ENCODE measurements at places on chromosomes 6 and 20. TPM values are rescaled to one million over a fixed set of nuclear protein-coding genes. Genes with fewer than 3 reads are reported as not detected.

- no peak for DNase-seq
- peaks cover 19% of the 10 kb centered on the region for H3K36me3 ChIP-seq
- peak overlapping the region; percentile 86 for H3K4me3 ChIP-seq
- H3K4me1 ChIP-seq: peaks cover 21% of the 10 kb centered on the region
Observed at GRCh38 chr6:37168811-37169495, 999 bp upstream of the PIM1 start.

DNA sequence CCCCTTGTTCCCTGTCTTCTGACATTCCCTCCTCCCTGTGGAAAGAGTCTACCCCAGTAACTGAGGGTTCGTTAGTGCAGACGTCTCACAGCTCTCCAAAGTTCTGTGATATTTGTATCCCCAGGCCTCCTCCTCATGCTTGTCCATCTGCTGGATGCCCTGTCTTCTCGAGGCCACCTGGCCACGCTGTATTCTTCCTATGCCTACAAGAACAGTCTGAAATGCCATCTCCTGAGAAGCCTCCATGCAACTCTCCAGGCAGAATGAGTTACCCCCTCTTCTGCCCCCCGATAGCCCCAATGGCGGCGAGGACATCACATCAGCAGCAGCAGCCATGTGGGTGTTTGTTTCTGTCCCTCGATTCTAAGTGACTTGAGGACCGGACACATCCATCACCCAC is 9.3 kb downstream of the ULBP2 start:
- H3K36me3 ChIP-seq: no peaks in the 10 kb centered on the region
- peaks cover 22% of the 10 kb centered on the region for H3K27me3 ChIP-seq
- no peak for DNase-seq

The SLC26A8 gene
- total RNA-seq: not detected

The DEK gene
- 69.5 TPM for total RNA-seq

GRCh38 chr20:50501972-50502745 is 8.0 kb upstream of the PTPN1 start:
- DNase-seq: no peak
- peaks cover 49% of the 10 kb centered on the region for H3K4me1 ChIP-seq
- H3K27me3 ChIP-seq: no peaks in the 10 kb centered on the region
- no peaks in the 10 kb centered on the region for H3K36me3 ChIP-seq
- peak overlapping the region; percentile 43 for H3K27ac ChIP-seq
- no peak overlapping the region for H3K4me3 ChIP-seq

The TFAP2D gene
- total RNA-seq: not detected

- no peak for DNase-seq
- no peak overlapping the region for H3K4me3 ChIP-seq
- no peaks in the 10 kb centered on the region for H3K36me3 ChIP-seq
- H3K4me1 ChIP-seq: peaks cover 34% of the 10 kb centered on the region
- no peaks in the 10 kb centered on the region for H3K27me3 ChIP-seq
Observed at GRCh38 chr6:47168180-47168579, 126.0 kb upstream of the ADGRF1 start.

DNA sequence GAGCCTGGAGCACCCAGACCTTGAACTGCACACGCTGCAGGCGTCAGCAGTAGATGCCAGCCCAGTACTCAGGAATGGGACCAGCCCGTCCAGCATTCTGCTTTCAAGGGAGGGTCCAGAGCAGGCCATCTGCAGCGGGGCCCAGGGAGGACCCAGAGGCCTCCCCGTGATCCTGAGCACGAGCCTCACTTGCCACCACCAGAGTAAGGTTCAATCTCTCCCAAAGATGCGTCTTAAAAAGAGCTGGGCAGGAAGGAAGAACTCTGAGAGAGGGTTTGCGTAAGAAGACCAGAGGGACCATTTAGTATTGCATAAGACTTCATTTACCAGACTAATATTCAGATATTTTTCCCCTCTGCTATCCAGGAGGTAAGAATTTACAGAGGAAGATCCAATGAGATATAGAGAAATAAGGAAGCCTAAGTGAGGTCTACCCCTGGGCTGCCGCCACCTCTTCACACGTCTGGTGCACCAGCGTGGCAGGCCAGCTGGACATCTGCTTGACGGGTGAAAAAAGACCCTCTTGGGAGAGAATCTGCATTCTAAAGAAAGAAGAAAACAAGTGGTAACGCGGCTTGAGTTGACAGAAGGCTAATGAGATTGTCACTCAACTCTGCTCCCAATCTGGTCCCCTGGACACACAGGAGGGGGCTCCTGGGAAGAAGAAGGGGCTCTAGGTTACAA is 107.3 kb downstream of the PRND start:
- no peak for DNase-seq
- H3K27ac ChIP-seq: no peak overlapping the region
- H3K4me3 ChIP-seq: no peak overlapping the region

The RSPH9 gene
- 0.38 TPM for total RNA-seq

DNA sequence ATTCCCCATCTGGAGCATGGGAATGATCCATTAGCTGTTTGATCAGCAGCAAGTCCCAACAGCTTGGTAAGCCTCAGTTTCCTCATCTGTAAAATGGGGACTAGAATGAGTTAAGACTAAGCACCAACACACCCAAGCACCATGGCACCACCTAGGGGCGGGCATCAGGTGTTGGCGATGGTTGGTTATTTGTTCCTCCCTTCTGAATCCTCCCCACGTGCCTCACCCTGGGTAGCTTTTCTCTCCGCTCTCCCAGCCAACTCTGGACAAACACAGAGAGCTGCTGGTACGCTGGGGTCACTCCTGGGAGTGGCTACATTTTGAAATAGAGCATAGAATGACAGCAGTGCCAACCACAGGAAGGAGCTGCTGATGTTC is 13.3 kb upstream of the ITPR3 start:
- DNase-seq: no peak
- no peak overlapping the region for H3K27ac ChIP-seq
- no peaks in the 10 kb centered on the region for H3K27me3 ChIP-seq
- no peak overlapping the region for H3K4me3 ChIP-seq

- no peak overlapping the region for H3K4me3 ChIP-seq
- H3K27me3 ChIP-seq: no peaks in the 10 kb centered on the region
- no peaks in the 10 kb centered on the region for H3K4me1 ChIP-seq
- H3K36me3 ChIP-seq: peaks cover 55% of the 10 kb centered on the region
Observed at GRCh38 chr6:158314737-158315136, 2.5 kb downstream of the TULP4 start.

DNA sequence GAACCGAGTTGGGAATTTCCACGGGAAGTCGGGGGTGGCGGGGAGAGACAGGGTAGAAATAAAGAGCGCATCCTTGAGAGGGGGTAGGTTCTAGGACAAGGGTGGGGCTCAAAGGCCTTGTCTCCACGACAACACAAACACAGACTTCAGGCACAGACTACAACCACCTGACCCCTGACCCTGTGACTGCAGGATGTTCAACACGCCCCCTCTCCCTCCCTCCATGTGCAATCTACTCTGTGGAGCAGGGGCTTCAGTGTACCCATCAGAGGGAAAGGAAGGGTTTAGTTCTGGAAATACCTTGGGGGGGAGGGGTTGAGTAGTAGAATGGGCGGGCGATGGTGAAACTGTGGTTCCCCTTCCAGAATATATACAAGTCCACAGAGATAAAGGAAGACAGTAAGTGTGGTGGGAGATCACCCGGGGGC is 651 bp upstream of the TAPBP start:
- peak overlapping the region; percentile 99 for H3K27ac ChIP-seq
- H3K4me1 ChIP-seq: peaks cover 26% of the 10 kb centered on the region
- H3K36me3 ChIP-seq: peaks cover 7% of the 10 kb centered on the region
- no peak for DNase-seq
- H3K27me3 ChIP-seq: no peaks in the 10 kb centered on the region

DNA sequence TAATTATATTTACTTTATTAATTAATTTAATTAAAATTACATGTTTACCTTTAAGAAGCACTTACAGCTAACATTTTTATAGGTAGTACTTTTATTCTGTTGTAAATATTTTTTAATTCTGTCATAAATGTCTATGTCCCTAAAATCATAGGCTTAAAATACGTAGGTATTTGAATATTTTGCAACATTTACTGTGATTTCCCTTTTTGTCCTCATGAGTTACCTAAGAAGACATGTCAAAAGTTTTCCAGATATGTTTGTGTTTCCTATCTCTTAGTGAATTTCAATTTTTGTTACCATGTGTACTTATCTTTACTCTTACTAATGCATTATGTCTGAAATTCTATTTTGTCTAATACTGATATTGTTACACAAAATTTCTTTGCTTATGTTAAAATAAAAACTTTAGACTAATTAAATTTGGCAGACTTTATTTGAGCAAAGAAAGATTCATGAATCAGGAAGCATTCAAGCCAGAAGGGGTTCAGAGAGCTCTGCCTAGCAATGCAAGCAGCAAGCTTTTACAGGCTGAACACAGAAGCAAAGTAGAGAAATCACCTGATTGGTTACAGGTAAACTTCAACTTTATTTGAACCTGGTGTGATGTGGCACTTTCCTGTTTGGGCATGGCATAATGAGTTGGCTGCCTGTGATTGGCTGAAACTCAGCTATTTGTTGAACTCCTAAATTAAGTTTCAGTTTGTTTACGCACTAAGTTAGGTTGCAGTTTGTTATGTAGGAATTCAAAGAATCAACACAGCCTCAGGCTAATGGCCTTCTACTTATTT is 123.2 kb upstream of the TMEM170B start:
- no peak overlapping the region for H3K4me3 ChIP-seq
- DNase-seq: no peak
- no peaks in the 10 kb centered on the region for H3K36me3 ChIP-seq
- no peaks in the 10 kb centered on the region for H3K27me3 ChIP-seq

- H3K27ac ChIP-seq: no peak overlapping the region
- peaks cover 4% of the 10 kb centered on the region for H3K4me1 ChIP-seq
- H3K36me3 ChIP-seq: no peaks in the 10 kb centered on the region
- H3K27me3 ChIP-seq: no peaks in the 10 kb centered on the region
Observed at GRCh38 chr6:111794727-111795452, 78.4 kb downstream of the FYN start.

DNA sequence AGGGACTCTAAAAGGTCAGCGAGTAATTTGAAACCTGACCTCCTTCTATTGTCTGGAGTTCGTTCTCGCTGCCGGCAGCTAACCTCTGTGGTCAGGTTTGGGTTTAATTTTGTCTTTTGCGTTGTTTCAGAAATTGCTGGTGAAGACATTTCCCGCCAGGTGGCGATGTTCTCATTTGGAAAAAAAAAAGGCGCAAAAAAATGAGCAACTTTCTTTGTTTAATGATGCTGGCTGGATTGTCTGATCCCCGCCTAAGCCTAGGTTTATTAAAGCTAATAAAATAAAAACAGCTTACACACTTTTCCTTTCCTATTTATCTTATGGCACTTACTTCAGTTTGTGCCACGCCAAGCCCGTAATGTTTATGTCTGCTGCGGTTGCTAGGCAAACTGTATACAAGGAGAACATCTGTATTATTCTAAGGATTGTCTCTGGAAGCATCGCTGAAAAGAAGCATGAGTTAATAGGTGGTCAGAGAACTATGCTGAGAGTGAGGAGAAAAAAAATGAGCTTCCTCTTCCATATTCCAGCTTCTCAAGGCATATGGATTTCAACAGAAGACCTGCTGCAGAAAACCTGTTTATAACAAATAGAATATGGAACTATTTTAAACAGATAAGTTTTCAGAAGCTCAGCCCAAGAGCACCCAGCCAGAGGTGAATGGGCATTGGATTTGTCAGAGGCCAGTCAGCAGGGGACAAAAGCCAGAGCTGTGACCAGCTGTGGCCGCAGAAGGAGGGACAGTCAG is 205.7 kb downstream of the DOK5 start:
- no peaks in the 10 kb centered on the region for H3K36me3 ChIP-seq
- no peaks in the 10 kb centered on the region for H3K4me1 ChIP-seq
- no peak overlapping the region for H3K27ac ChIP-seq
- no peaks in the 10 kb centered on the region for H3K27me3 ChIP-seq

DNA sequence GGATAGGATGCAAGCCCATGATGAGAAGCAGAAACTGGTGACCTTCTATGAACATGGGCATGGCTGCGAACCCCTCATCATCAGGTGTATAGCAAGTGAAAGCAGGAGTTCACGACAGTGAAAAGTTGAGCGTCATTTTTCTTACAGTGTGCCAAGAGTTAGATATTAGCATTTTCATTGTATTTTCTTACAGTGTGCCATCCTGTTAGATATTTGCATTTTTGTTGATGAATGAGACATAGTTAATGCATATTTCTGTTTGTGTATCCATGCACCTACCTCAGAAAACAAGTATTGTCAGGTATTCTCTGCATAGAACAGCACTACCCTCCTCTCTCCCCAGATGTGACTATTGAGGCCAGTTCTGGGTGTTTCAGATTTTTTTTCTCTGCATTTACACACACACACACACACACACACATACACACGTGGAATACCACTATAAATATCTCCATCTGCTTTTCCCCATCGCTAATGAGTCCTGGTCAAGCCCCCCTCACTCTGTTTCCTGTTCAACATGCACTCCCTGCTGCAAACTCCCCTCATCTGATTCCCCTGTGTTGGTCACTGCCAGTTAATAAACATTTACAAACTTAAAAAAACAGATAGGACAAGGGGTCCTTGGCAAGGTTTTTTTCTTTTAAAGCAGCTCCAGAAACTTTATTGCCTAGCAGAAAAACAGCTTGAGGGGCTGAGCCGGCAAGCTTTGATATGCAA is 41.7 kb downstream of the PLN start:
- H3K27ac ChIP-seq: no peak overlapping the region
- DNase-seq: no peak
- no peaks in the 10 kb centered on the region for H3K4me1 ChIP-seq
- no peaks in the 10 kb centered on the region for H3K27me3 ChIP-seq

DNA sequence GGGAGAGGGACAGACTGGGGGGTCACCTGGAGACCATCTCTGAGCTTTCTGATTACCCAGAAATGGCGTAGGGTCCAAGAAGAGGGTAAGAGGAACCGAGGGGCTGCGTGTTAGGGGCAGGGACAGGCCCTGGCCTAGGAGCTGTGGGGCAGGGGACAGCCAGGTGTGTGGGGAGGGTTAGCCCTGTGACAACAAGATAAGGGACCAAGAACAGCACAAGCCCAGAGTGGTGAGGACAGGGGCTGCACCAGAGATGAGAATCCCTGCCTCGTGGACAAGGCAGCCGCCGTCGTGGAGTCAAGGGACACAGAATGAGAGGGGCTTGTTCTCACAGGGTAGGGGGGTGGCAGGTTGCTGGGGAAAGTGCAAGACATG is 449 bp upstream of the AVP start:
- no peak overlapping the region for H3K27ac ChIP-seq
- H3K4me1 ChIP-seq: peaks cover 13% of the 10 kb centered on the region
- H3K27me3 ChIP-seq: peaks cover 7% of the 10 kb centered on the region

- H3K27ac ChIP-seq: no peak overlapping the region
- H3K27me3 ChIP-seq: no peaks in the 10 kb centered on the region
- peaks cover 18% of the 10 kb centered on the region for H3K4me1 ChIP-seq
- DNase-seq: no peak
- H3K36me3 ChIP-seq: no peaks in the 10 kb centered on the region
Observed at GRCh38 chr6:43492673-43493072, 15.3 kb downstream of the TJAP1 start.

GRCh38 chr6:100050550-100050949 is 56.5 kb upstream of the MCHR2 start:
- no peak overlapping the region for H3K27ac ChIP-seq
- no peaks in the 10 kb centered on the region for H3K4me1 ChIP-seq
- H3K27me3 ChIP-seq: no peaks in the 10 kb centered on the region
- no peak overlapping the region for H3K4me3 ChIP-seq
- no peak for DNase-seq

- H3K27ac ChIP-seq: no peak overlapping the region
- no peaks in the 10 kb centered on the region for H3K27me3 ChIP-seq
- no peak overlapping the region for H3K4me3 ChIP-seq
- H3K4me1 ChIP-seq: no peaks in the 10 kb centered on the region
Observed at GRCh38 chr6:132412656-132413498, 11.6 kb upstream of the MOXD1 start.

- H3K27ac ChIP-seq: no peak overlapping the region
- H3K27me3 ChIP-seq: no peaks in the 10 kb centered on the region
Observed at GRCh38 chr6:56144538-56145324, 102.6 kb downstream of the COL21A1 start.
